ENCODE measurements at places on chromosomes 7 and 10. TPM values are rescaled to one million over a fixed set of nuclear protein-coding genes. Genes with fewer than 3 reads are reported as not detected.

The MPP7 gene
- 32.5 TPM for total RNA-seq

The GPR26 gene
- total RNA-seq: not detected

The LDB3 gene
- 0.08 TPM for total RNA-seq

The TEX47 gene
- total RNA-seq: not detected

The TAS2R5 gene
- 0.56 TPM for total RNA-seq

The SFMBT2 gene
- 42.0 TPM for total RNA-seq

GRCh38 chr7:106562711-106563366 lies 98.1 kb downstream of the CCDC71L start:
- DNase-seq: no peak

- no peak for DNase-seq
Measured at GRCh38 chr10:60031664-60032063, 125.3 kb upstream of the CCDC6 start.

DNA sequence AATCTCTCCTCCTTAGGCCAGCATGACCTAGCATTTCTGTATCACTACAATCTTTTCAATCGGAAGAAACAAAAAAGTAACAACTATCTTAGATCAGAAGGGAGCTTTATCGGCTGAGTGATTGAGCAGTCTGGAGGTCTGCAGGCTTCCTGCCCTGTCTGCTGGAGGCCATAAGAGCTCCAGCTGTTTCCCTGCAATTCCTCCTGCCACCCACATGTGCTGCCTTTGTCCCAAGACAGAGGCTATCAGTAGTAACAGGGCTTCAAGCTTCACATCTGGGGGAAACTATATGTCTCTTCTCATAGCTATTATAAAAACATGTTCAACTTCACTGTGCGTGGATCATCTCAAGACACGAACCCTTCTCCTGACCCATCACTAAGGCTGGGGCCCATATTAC lies 70.1 kb upstream of the VWC2 start:
- DNase-seq: no peak

GRCh38 chr7:42766782-42767423 lies 145.0 kb downstream of the C7orf25 start:
- DNase-seq: no peak

- no peak for DNase-seq
Measured at GRCh38 chr7:151425670-151426440, 14.1 kb downstream of the CRYGN start.

GRCh38 chr7:24981171-24981951 lies 1.4 kb upstream of the OSBPL3 start:
- DNase-seq: peak; percentile 49

DNA sequence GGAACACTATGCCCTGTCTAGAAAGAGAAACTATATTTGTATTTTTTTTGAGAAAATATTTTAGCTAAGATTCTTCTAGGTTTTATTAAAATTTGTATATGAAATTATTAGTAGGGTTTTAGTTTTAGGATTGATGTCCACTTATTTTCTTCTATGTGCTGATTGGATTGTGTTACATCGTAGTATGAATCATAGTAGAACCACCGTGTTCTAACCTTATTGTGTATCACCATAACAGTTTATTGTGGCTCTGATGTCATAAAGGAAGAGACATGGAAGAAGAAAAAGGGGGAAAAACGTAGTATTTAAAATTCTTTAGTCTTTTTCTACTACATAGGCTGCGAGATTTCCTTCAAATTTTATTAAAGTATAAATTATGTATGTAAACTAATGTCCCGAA lies 1.9 kb downstream of the AGBL3 start:
- DNase-seq: no peak

GRCh38 chr7:2537981-2538851 lies 17.1 kb downstream of the BRAT1 start:
- DNase-seq: no peak

DNA sequence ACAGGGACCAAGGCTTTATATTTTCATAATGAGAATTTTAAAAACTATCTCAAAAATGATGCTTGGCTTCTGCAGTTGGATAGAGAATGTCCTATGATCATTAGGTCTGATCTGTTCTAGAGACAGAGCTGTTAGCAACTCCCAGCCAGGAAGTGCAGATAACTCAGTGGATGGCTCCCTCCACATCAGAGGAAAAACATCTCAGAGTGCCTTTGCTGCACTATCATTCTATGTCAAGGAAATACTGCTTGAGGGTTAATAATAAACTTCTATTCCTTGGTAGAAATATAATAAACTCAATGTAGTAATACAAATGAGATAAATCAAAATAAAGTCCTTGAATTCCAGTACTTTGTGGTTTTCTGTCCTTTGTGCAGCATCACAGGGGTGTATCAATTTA lies 78.0 kb upstream of the BET1 start:
- DNase-seq: no peak

DNA sequence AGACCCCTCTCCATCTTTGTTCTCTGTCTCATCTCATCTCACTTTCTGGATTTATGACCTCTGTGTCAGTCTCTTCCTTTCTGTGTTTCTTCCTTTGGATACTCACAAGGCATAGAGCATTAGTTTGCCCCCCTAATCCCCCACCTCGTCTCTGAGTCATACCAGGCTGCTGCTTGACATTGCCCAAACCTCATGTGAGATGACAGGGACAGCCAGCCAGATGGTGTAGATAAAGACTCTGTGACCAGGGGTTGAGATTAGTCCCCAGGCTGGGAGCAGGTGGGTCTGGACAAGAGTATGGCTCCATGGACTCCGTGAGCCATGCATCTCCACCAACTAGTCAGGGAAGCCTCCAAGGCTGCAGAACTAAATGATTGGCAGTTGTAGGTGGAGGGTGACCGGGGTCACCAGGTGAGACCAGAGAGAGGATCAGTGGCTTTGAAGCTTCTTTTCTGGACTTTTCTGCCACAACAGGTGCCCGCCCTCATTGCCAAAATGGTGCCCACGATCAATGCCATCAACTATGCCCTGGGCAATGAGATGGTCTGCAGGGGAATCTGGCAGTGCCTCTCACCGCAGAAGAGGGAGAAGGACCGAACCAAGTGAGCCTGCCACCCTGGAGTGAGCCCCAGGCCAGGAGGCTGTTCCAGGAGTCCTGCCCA lies 13.3 kb downstream of the RGR start:
- no peak for DNase-seq

DNA sequence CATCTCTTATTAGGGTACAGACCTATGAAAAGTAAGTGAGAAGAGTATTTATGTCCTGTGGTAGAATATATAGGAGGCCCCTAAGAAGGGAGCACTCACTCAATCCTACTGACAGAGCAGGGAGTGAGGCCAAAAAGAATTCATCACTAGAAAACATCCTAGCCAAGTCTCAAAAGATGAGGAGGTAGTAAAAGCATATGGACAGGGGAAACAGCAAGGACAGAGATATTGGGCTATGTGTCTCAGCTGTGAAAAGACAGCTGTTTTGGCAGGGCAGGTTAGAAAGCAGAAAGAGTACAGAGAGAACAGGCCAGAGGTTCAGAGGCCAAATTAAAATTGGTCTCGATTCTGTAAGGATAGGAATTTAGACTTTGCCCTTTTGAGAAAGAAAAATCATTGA lies 548.3 kb upstream of the ANKRD30A start:
- DNase-seq: no peak

- no peak for DNase-seq
Measured at GRCh38 chr10:123860856-123861255, 30.8 kb downstream of the CPXM2 start.

DNA sequence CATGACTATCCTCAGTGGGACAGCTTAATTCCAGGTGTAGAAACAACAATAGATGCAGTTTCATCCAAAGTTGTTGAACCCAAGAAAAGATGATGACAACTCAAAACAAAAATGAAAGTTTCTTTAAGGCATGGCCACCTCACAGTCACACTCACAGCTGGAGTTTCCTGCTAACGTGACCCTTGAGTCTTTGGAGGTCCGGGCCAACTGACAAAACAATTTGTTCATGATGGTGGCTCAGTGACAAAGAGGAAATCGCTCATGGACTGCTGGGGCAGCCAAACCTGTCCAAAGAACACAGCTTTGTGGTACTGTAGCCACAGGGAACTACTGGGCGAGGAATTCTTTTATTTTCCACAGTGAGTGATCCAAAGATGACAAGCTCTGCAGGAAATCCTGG lies 96.0 kb upstream of the JCAD start:
- DNase-seq: no peak

DNA sequence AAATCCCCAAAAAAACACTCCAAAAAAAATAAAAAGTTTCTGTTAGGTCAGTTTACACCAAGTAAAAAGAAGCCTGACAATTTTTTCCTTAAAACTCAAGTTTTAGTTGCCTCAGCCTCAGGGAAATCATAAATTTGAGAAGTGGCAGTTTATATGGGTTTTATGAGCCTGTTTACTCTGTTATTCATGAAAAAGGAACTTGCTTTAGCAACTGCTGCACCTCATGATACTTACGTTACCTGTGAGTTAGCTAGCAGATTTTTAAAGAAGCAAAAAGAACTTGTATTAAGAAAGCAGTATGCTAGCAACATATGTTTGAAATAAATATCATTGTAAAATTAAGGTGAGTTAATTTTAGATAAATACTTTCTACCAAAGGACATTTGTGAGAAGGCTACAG lies 1264.5 kb upstream of the PHF14 start:
- no peak for DNase-seq

DNA sequence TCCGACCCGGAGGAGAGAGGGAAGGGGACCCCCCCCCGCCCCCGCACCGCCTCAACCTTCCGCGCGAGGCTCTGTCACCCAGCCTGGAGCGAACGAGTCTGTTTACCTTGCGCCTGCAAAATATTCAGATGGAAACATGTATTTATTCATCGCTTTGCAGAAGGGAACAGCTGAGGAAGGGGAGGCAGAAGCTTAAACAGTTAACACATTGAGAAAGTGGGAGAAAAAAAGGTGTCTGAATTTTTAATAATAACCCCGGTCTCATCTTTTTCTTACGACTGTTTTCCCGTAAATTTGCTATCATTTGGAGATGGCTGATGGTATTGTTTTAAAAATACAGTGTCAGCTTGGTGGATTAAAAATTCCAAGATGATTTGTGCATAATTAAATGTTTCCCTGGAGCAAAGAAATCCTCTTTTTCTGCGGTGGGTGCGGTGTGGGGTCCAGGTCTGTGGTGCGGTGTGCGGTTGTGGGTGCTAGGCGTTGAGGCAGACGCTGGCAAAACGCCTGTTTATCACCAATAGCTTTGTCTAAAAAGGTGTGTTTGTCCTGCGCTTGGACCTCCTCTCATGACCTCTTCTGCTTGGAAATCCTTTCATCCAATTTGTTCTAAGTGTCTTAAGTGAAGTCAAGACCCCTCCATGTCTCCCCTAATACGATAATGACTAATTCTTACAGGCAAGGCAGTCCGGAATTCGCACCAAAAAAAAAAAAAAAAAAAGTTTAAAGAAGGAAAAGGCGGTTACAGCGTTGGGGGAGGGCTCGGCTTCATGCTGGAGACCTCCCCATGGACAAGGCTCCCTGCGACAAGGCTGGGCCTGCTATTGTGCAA lies 1.6 kb downstream of the UNCX start:
- no peak for DNase-seq

- DNase-seq: no peak
Measured at GRCh38 chr7:106855540-106856132, 9.4 kb upstream of the PIK3CG start.

DNA sequence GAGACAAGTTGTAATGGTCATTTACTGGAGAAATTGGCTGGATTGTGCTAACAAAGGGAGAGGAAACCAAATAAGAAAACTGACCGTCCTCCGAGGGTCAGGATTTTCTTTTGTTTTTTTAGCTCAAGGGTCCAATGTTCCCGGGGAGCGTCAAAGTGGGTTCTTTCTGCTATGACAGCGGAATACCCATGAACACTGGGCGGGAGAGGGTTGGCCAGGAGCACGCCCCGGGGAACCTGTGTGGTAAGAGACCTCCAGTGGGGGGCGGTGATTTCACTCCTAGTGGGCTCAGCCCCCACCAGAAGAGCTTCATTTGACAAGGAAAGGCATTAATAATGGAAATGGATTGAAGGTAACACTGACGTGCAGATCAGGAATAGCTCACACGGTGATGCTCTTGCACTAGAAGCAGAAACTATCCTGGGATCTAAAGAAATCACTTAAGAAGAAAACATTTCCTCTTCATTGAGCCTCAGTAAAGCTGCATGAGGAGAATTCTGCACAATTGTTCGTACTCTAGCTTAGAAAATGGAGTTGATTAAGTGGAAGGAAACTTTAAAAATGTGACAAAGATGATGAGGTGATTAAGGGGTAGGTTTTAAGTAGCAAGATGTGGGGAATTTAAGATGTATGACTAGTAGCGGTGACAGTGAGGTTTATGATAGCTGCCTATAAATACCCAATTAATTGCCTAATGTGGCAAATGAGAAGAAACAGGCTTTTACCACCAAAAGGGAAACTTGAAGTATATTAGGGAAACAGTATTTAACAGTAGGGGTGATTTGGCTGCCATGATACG lies 627.2 kb downstream of the SUGCT start:
- DNase-seq: no peak

DNA sequence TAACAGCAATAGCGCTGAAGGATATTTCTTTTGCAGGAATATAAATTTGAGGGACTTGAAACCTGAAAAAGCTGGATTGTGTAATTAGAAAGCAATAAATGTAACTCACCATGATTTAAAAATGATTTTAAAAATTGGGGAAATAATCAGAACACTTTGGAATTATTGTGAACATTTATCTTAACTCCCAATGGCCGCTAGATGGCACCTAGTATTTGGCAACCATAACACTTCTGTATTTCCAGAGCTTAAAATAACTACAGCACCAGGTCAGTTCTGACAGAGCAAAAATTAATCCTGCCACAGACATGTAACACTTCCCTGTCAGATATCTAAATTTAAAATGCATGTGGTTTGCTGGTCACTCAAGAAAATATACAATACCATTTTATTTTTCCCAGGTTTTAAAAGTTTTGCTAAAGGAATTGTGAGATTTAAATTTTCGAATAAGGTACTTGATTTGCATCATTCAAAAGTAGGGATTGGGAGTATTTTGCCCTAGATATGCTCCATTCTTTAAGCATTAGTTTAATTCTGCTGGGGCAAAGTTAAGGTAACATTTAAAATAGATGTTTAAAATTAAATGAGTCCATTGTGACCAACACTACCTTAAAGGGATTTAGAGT lies 144.5 kb downstream of the PPP1R3A start:
- no peak for DNase-seq

DNA sequence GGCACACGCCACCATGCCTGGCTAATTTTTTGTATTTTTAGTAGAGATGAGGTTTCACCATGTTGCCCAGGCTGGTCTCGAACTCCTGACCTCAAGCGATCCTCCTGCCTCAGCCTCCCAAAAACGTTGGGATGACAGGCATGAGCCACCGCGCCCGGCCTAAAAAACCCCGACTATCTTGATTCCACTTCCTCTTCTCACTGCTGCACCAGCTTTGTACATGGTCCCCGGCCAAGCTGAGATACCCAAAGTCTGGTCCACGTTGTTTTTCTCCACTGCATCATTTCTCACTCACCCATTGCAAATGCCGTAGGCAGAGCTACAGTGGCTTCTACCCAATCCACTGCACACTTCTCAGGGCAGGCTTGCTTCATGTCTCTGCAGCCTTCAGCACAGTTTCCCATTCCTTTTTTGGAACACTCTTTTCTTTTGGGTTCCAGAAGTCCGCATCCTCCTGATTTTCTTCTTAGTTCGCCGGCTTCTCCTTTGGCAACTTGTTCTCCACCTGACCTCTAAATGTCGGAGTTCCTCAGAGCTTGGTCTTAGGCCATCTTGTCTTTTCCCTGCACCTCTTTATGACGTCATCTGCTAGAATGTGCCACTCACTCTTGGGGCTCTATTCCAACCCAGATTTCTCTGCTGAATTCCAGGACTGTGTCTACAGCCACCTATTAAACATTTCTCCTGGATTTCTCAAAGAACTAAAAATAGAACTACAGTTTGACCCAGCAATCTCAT lies 6.0 kb upstream of the GNB2 start:
- DNase-seq: no peak

- DNase-seq: no peak
Measured at GRCh38 chr7:114842551-114843065, 79.3 kb upstream of the MDFIC start.

GRCh38 chr7:46681865-46682503 lies 760.9 kb upstream of the IGFBP3 start:
- no peak for DNase-seq

Data from CD4-positive, alpha-beta T cell (primary cell).